ENCODE measurements at places on chromosomes 16 and 17. TPM values are rescaled to one million over a fixed set of nuclear protein-coding genes. Genes with fewer than 3 reads are reported as not detected.

Gene SLC25A39
- 140 TPM for polyA plus RNA-seq

Gene GPT2
- polyA plus RNA-seq: 0.63 TPM

- no peak for DNase-seq
Observed at GRCh38 chr17:46046957-46047356, 47.9 kb downstream of the STH start.

- DNase-seq: no peak
Observed at GRCh38 chr17:42184713-42185620, at the start of gene HCRT. Gene HCRT (minus strand): TSS chr17:42185452. CDS start chr17:42185365, 87 bp downstream.

GRCh38 chr17:82517230-82517865 is 2.2 kb upstream of the FOXK2 start:
- no peak for DNase-seq
